Stimulated activated CD4-positive, alpha-beta T cell treated with anti-CD3 and anti-CD28 coated beads, Interleukin-4, amount 100 ng/mL, for 4 hours (primary cell): ENCODE measurements at places on chromosomes 3 and 15.

DNA sequence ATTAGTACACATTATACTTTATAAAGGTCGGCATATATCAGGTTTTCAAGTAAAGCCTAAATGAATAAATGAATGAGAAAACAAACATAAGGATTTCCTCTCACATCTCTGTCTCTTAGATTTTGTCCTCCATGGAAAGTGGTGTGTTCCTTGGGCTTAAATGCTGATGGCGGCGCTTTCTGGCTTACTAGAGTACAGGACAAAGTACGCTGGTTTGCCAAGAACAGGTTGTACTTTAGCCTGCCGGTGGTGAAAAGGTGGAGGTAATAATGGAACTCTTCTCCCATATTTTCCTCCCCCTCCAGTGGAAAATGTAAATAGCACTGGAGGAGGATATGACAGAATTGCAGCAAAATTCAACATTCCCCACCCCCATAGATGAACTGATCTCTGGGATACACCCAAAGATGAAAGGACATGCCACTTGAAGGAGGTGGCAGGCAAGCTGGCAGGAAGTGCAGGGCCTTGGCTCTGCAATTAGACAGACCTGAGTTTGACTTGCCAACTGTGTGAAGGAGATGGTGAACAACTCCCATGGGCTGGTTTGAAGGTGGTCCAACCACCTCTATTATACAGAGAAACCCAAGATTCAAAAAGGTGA, 29.3 kb downstream of the CEP152 start:
- DNase-seq: no peak

DNA sequence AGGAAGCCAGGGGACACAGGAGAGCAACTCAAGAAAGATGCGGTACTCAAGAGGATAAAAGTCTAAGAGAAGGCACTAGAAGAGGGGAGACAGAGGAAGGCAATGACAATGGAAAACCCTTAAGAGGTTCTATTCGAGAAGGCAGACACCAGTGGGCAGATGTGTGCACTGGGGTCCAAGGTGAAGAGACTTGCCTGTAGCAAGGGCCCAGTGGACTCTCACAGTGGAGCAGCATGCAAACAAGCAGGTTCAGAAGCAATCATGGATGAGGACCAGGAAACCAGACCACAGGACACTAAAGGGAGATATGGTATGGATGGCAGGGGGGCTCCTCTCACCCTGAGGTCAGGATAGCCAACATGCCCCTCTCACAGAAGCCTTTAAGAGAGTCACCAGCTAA, 2.7 kb downstream of the ADCY5 start:
- no peak for DNase-seq

- DNase-seq: no peak
Measured at GRCh38 chr3:180329187-180329586, 272.8 kb upstream of the TTC14 start.

DNA sequence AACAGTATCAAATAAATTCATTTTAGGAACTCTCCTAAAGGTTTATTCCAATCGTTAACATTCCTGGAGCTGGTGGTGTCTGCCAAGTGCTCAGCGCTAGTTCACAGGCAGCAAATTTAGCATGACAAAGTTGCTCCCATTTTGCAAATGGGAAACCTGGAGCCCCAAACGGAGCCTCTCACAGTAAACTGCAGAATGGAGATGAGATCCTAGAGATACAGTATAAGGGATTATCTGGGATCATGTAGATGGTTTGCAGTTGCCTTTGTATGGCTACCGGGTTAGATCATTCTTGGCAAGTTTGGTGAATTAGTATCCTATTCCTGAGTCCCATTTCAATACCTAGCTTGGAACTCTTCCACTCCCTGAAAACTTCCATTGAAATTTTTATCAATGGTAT, 173.7 kb downstream of the CDIN1 start:
- no peak for DNase-seq

DNA sequence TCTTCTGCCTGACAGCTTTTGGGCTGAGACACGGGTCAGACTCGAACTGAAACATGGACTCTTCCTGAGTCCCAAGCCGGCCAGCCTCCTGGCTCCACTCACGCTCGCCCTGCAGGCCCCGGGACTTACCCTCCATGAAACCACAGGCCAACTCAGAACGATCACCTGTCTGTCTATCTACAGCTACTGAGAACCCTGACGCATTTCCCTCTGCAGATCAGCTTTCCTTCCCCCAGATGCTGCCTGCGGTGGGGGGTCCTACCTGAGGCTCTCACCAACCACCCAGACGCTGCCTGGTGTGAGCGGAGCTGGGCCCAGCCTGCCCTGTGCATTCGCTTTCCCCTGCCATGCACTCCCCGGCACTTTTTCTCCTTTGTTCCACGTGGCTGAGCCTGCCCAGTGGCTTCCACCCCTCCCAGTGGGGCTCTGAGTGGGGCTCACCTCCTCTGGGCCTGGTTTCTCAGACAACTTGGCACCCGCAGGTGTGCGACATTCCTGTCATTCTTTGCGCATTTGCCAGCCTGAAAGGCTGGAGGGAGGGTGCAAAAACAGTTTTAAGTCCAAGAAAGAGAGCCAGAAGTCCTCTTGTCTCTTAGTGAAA, 60.2 kb downstream of the PLXNA1 start:
- no peak for DNase-seq

DNA sequence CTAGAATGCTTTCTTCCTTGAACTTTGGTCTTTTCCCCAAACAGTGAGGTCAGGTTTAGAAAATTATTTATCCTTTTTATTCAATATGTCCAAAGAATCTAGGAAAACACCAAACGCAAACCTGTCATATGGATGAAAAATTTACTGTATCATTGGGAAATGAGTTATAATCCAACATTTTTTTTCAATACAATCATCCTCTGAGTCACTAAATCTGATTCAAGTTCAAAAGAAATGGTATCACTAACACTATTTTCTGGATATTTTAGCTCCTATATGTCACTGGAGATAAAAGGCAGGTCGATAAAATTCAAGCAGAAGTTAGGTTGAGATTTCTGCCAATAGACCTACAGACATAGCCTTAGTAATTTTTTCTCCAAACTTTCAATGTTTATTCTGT, 591.6 kb upstream of the AGTR1 start:
- no peak for DNase-seq

GRCh38 chr3:66403323-66403990, 97.4 kb downstream of the LRIG1 start:
- no peak for DNase-seq

GRCh38 chr15:77097921-77098320, 27.0 kb upstream of the TSPAN3 start:
- DNase-seq: no peak

DNA sequence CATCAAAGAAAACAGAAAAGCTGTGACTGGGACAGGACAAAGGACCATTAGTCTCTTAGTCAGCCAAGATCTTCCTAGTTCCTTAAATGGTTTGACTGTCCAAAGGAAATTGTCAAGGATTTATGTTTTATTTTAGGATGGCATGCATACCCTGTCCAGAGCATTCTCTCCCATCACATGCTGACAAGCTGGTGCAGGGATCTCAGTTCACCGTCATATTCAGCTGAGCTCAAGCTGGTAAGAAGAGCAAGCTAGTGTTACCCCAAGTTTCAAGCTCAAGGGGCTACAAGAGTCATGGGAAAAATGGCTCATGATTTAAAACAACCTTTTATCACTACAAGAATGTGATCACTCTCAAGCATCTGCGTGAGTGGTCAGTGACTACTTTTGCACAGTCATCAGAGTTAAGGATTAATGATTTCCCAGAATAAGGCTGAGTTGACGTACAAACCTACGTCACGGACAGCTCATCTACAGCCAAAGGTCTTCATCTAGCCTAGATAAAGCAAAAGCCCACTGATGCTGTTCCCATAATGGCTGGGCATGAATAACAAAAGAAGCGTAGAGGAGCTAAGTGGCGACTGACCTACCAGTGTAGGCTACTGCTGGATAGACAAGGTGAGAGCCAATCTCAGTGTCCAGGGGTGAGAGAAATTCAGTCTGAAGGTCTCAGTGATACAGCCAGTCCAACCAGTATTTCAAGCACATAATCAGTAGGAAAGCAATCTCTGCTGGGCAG, 157.5 kb downstream of the GABRB3 start:
- DNase-seq: no peak

DNA sequence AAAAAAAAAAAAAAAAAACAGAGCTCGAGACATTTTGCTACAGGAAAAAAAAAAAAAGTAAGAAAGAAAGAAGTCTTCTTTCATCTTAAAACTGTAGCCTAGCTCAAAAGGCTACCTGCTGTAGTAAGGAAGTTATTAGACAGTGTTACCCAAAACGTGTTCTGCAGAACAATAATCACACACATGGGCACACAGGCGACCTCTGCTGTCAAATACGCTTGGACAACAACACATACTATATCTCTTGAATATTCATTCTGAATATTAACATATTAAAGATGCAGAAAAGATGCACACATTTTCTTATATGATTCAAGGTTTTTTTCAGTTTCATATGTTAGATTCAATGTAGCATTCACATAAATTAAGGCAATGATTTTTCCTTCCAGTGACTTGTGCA, 215.8 kb downstream of the ROBO1 start:
- DNase-seq: no peak

- no peak for DNase-seq
Measured at GRCh38 chr3:55307622-55308021, 179.5 kb downstream of the WNT5A start.
